ENCODE measurements at places on chromosomes 13 and 19.

GRCh38 chr19:6686628-6686975 is 16.6 kb upstream of the TNFSF14 start:
- no peak for DNase-seq

- no peak for DNase-seq
These were observed 8.5 kb downstream of the PLEKHJ1 start for GRCh38 chr19:2227415-2228156.

DNA sequence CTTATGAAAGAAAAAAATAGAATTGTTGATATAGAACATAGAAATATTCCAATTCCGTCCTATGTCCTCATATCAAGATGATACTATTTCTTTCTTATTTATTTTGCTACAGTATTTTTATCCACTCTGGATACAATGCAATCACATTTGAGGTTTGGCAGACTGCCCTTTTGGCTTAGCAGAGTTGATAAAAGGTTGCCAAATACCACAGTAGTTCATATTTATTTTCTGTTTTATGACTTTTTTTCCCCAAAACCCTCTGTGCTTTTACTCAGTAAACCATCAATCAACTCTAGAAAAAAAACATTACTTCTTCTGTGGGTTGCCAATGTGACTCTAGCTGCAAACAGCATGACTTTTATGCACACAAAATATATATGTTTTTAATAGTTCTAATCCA is 424.5 kb downstream of the PCDH9 start:
- no peak for DNase-seq

DNA sequence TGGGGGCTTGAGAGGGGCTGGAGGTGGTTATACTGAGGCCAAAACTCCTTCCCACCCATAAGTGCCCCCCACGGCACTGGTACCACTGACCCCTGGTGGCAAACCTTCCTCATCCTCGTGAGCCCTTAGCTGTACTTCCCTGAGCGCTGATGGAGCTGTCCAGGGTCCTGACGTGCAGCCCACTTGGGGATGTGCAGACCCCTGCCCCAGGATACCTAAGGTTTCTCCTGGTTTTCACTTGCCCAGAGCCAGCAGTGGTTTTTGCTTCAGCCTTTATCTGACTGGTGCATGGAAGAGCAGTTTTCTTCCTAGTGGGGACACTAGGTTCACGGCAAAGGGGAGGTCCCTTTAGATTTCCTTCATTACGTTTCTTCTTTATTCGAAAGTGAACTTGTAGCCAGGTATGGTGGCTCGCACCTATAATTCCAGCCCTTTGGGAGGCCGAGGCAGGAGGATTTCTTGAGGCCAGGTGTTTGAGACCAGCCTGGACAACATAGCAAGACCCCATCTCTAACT is 28.7 kb upstream of the KCTD15 start:
- DNase-seq, result no peak

GRCh38 chr13:105135852-105136615 is 1399.4 kb downstream of the EFNB2 start:
- no peak for DNase-seq

DNA sequence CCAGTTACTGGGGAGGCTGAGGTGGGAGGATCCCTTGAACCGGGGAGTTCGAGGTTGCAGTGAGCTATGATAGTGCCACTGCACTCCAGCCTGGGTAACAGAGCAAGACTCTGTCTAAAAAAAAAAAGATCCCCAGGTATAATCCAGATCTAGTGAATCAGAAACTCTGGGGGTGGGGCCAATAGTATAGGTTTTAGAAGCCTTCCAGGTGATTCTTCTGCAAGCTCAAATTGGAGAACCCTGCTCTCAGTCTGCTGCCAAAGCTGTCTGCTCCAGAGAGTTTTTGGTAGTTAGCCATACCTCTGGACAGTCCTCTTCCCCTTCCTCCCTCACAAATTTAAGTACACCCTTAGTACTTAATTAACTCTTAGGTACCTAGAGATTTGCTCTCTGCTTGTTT is 28.0 kb downstream of the SERP2 start:
- no peak for DNase-seq

Measured in AG09309 (cell line).